ENCODE measurements at places on chromosomes 6 and 20.

GRCh38 chr6:27908017-27908416 lies 4.2 kb downstream of the OR2B2 start:
- DNase-seq = no peak

- DNase-seq = peak; percentile 81
These were observed 4.5 kb downstream of the ACSS1 start for GRCh38 chr20:25053255-25054031.

DNA sequence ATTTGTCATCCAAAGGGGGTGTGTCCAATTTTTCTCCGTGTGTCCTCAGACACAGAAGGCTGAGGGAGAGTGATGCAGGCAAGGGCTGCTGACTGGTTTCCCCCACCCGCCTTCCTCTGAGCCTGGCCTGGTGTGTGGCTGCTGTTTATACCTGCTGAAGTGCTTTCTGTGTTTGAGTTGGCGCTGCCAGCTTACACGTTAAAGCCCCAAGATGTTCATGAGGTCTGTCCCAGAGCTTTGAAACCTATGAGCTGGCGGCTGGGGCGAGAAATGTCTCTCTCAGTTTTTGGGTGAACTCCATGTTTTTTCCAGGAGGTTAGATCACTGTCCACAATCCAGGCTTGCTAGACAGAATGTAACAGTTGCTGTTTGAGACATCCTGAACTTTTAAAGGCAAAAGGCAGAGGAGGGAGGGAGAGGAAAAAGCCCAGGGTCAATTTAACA lies 69.0 kb upstream of the CCN2 start:
- DNase-seq = peak; percentile 6

- DNase-seq = no peak
These were observed 892 bp downstream of the REPS1 start for GRCh38 chr6:138987080-138987642.

GRCh38 chr6:88810701-88811100 lies 152.7 kb downstream of the RNGTT start:
- no peak for DNase-seq

DNA sequence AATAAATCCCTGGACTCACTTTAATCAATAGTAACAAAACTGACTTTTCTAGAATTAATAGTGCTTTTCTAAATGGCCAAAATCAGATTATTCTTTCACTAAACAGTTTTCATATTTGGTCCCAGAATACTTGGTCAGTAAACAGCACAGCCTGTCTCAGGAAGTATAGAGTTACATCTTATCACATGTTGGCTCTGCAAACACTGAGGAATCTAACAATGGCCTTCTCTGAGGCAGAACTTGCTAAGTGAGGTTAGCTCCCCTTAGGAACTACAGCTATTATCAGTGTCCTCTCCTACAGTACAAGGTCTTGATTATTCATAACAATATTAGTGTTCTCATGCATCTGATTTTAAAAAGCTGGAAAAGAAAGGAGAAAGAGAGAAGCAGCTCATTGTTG lies 1622.8 kb downstream of the HACE1 start:
- peak; percentile 0 for DNase-seq

- no peak for DNase-seq
These were observed 47.5 kb downstream of the CHMP4B start for GRCh38 chr20:33858666-33859065.

DNA sequence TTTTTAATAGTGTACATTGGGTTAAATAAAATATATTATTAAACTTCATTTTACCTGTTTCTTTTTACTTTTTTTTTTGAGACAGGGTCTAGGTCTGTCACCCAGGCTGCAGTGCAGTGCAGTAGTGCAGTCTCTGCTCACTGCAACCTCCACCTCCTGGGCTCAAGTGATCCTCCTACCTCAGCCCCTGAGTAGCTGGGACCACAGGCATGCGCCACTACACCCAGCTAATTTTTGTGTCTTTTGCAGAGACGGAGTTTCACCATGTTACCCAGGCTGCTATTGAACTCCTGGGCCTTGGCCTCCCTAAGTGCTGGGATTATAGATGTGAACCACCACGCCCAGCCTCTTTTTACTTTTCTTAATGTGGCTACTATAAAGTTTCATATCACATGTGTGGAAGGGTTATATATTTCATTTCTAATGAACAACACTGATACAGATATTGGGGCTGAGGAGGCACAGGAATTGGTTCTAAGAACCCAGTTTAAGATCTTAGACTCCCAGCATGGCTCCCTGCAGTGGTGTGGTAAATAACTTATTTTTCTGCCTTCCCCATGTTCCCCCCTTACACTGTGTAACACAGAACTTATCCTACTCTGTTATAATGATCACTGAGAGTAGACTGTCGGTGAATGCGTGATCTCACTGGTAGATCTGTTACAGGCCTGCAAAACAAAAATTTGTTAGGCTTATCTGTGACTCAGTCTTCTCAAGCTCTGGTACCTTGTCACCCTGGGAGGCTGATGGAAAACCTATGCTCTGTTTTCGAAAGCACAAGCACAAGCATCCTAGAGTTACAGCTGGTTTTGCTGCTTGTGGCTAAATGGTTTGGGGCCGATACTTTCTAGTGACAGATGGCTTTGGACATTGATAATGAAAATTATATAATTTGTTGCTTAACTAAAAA lies 5.8 kb upstream of the ATXN1 start:
- DNase-seq = no peak

DNA sequence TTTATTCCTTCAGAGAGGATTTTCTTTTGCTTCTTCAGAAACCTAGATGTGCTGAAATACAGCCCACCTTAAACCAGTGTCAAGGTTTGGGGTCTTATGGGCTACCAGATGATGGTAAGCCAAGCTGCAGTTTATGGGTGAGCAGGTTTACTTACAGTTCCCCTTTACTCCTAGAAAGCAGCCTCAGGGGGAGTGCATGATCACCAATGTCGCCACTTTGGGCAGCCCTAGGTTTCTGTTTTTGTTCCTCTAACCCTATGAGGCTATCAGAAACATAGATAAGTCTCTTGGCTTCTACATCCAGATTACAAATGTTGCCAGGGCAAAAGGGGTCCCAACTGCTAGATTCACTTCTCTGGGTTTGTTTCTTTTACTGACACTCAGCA lies 67.2 kb downstream of the TRIM27 start:
- no peak for DNase-seq

- DNase-seq = no peak
These were observed 894.3 kb downstream of the TFAP2A start for GRCh38 chr6:9520417-9521151.

- no peak for DNase-seq
These were observed 319.1 kb upstream of the SYNCRIP start for GRCh38 chr6:85961746-85962145.

GRCh38 chr6:144334150-144334708 lies 49.1 kb downstream of the UTRN start:
- DNase-seq = no peak

- DNase-seq = no peak
These were observed 6.4 kb downstream of the OLIG3 start for GRCh38 chr6:137487869-137488149.

GRCh38 chr6:137637121-137637520 lies 142.9 kb upstream of the OLIG3 start:
- DNase-seq = peak; percentile 62

DNA sequence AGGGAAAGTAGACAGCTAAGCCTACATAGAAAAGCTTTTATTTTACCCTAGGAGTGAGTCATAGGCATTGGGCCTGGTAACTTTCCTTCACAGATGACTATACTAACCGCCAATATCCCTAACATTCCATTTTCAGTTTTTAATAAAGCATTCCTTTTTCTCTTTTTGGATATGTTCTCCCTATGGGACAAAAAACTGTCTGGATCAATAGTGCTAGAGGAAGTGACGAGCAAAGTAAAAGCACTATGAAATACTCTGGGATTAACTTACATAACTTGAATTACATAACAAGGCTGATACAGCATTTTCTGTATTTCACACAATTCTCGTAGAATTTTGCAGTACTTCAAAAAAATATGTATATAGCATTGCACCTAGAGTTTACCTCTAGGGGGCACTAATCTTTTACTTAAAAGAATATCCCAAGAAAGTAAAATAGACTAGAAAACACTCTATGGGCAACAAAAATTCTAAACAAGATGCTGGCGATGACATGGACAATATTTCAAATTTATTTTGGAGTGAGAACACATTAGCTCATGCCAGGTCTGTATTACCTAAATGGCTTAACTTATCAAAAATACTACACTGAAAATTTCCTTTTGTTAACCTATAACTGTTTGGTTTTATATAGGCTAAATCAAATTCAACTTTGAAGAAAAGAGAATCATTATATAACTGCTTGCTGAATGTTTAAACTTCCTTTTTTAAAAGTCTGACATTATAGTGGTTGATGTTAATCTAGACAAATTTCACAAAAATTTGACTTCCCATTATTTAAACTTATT lies 66.3 kb upstream of the DST start:
- no peak for DNase-seq

- DNase-seq = no peak
These were observed 342.0 kb downstream of the TAF4 start for GRCh38 chr20:61723529-61724257.

DNA sequence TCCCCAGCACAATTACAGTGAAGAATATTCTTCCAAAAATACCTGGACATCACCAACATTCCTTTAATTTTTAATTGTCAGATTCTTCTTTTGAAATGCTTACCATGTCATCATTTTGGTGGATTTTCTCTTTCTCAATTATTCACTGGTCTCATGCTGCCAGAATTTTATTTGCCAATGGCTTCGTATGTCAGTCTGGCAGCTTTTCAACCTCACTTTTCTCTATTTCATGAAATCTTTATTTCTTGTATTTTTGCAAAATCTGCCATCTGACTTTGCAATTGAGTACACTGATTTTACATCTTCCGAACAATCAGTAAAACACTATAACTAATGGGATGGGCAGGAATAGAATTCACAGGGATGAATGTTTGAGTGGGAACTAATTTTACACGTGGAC lies 84.1 kb downstream of the BTBD9 start:
- DNase-seq = no peak

DNA sequence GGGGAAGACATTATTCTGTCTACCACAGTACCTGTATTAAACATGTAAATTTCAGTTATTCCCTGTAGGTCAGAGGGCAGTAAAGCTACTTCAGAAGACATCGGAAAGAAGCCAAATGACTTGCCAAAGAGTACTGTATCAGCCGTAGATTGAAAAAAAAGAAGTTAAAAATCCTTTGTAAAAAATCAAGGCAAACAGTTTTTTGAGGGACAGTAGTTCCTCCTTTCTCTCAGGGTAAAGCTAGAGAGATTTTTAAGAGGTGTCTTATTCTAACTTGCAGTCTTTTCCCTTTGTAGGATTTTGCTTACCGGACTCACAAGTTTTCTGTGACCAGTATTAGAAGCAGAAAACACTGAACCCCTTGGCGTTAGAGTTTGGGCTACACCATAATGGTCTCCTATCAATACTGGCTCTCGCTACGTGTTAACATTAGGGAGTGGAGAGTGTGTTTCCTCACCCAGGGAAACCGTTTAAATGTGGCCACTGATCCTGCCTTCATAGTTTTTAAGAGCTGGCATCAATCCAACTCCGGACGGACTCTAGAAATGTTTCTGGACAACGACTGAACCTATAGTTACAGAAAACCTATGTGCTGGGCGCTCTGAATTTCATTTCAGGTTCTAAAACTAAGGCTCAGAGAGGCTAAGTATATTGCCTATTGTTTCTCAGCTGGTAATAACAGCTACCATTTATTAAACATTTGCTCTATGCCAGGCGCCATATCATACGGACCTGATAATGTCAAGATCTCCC lies 1.3 kb upstream of the ASXL1 start:
- peak; percentile 25 for DNase-seq

GRCh38 chr6:25701807-25702206 lies 49.8 kb downstream of the SCGN start:
- DNase-seq = no peak

GRCh38 chr6:140847262-140847645 lies 1285.5 kb upstream of the GJE1 start:
- DNase-seq = no peak

DNA sequence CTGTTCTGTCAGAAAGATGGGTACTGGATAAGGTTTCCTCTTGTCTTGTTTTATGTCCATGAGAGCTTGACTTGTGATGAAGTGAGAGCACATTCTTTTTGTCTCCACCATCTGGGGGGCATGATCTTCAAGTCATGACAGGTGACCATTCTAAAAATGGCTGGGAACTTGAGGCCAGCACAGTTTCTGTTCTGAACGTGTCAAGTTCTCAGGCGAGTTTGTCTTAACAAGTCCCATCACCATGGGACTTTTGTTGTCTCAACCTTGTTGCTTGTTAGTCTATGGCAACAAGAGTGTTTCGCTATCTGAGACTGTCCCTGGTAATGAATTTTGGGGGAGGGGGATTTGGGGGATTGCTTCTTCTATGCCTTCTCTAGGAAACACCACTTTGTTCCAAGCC lies 25.6 kb upstream of the ENPP4 start:
- no peak for DNase-seq

DNA sequence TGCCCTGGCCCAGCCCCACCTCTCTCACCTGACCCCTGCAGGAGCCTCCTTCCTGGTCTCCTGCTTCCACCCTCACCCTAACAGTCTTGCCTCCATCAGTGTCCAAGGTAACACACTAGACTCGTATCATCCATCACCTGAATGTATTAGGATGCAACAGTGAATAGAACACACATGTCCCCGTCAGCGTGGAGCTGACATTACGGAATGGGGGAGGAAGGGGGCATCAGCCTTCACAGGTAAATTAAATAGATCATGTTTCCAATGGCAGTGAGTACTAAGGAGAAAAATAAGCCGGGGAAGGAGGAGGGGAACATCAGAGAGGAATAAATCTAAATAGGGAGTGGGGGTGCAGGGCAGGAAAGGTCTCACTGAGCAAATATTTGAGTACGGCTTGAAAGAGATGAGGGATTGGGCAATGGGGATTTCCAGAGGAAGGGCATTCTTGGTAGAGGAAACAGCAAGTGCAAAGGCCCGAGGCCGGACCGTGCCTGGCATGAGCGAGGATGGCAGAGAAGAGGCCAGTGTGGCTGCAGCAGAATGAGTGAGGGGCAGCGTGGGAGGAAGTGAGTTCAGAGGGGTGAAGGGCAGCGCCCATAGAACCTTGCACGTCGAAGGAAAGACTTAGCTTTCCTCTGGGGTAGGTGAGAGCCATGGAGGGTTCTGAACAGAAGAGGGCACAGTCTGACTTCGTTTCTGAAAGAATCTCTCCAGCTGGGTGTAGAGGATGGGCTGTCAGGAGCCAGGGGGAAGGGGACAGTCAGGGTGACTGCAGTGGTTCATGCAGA lies 110.1 kb upstream of the PTPN1 start:
- no peak for DNase-seq

DNA sequence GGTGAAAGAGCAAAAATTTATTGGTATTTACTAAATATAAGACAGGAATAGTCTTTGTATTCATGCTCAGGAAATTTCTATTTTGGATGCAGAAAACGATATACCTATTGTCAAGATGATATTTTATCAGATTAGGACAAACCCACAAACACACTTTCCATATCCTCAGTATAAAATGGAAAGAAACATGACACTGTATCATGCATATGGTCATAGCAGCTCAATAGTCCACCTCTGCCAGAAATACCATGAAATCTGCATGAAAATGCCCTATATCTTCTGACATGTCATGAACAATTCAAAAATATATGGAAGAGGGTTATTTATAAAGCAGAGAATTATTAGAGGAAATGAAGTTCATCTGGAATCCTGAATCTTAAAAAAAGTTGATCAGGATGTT lies 11.7 kb upstream of the HINT3 start:
- DNase-seq = no peak

- DNase-seq = no peak
These were observed 23.0 kb upstream of the RBPJL start for GRCh38 chr20:45283551-45284057.

All from right lung (tissue), 10 donors.